ENCODE measurements at places on chromosomes 1 and 21.

DNA sequence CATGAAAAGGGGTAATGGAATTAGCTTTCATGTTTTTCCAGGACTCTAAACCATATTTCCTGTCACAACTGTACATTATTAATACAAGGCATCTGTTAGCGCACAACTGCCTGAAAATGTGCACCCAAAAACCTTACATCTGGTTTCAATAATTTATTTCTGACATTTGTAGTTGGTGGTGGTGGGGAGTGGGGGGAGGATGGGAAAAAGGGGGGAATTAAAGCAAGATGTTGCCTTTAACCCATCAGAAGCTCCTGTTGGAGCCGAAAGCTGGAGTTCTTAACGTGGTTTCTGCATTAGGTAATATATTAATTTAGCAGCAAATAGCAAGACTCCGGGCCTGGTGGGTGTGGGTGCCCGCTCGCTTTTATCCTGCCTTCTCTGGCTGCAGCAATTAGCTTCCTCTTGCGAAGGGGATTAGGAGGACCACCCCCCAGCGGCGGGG is 36.9 kb upstream of the HHAT start:
- peak; percentile 34 for DNase-seq

DNA sequence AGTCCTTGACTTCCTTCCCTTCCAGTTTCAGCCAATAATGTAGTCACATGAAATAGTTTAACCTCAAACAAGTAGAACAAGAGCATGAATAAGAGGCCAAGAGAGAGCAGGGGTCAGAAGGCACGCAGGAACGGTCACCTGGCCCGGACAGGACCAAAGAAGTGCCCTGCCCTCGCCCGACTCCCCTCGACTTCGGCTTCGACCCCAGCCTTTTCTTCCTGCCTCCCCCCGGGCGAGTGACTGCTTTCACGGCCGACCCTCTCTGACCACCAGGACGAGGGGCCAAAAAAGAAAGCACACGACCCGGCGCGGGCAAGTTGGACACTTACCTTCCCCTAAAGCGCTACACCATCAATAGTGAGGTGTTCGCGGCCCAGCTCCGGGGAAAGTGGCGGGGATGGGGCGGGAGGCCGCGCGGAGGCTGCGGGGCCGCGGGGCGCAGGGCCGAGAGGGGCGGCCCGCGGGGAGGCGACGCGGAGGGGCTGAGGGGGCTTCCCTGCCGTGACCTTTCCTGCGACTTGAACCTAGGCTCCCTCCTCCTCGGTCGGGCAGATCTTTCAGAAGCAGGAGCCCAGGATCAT is 519 bp downstream of the RERE start:
- DNase-seq = no peak

DNA sequence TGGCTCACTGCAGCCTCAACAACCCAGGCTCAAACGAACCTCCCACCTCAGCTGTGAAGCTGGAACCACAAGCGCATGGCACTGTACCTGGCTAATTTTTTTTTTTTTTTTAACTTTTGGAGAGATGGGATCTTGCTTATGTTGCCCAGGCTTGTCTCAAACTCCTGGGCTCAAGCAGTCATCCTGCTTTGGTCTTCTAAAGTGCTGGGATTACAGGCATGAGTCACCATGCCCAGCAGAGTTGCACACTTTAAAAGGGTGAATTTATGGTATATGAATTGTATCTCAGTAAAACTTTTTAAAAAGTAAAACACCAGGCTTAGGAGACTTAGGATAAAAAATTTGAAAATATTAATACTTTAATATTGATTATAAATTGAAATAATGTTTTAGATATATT is 99.1 kb downstream of the CLEC20A start:
- DNase-seq = no peak

DNA sequence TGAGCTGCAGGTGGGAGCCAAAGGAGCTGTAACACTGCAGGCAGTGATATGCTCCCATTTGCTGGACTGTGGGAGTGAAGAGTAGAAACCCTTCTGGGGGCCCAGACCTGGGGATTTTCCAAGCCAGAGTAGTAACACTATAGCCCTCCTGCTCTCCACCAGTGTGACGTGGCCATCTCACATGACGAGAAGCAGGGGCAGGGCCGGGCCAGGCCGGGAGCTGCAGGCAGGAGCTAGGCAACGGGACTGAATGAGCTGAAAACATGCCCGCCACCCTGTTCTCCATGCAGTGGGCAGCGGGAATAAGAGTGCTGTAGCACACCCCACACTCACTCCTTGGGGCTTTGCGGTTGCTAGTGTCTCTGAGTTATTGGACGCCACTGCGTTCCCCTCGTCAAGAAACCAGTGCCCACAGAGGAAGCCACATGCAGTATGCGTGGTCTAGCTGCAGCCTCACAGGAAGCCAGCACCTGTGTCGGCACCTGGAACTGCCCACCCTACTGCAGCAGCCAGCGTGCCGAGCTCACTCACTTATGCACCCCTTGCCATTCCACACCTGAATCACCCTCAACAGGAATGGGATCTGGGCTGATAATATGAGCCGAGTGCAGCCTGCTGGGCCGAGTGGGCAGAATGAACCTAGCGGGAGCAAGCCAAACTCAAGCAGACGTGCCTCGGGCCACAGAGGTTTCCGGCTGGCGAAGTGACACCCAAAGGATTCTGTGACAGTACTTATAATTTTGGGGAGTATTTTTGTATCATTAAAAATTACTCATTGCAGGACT is 1389.6 kb downstream of the KCNT2 start:
- no peak for DNase-seq

DNA sequence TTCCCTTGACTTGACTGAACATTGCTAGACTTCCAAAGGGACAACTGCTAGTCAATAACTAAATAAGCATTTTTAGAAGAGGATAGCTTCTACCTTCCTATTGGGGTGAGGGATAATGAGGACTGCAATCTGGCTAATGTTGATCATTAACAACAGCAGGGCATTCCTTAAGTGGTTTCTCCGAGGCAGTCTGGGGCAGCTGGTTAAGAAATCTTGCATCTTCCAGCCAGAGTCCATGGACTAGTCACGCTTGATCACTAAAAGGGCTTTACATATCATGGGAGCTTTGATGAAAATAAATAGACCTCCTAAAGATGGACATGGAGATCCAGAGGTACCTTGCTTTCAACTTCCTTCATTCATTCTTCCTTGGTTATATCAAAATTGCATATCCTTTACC is 329.4 kb upstream of the ESRRG start:
- DNase-seq = no peak

DNA sequence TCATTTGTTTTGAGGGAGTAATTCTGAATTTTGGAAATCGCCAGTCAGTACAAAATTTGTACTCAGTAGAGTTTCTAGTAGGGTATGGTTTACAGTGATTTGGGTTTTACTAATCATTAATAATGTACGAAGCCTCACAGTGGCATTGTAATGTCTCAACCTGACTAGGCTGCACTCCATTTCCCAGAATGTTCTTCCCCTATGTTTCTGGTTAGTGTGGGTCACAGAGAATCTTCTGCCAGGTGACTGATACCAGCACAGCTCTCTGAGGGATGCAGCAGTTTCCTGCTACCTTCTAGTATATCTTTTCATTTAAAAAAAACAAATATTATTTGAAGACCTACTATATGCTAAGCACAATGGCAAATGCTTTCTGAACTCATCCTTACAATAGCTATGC is 112.9 kb downstream of the PTPN14 start:
- no peak for DNase-seq

DNA sequence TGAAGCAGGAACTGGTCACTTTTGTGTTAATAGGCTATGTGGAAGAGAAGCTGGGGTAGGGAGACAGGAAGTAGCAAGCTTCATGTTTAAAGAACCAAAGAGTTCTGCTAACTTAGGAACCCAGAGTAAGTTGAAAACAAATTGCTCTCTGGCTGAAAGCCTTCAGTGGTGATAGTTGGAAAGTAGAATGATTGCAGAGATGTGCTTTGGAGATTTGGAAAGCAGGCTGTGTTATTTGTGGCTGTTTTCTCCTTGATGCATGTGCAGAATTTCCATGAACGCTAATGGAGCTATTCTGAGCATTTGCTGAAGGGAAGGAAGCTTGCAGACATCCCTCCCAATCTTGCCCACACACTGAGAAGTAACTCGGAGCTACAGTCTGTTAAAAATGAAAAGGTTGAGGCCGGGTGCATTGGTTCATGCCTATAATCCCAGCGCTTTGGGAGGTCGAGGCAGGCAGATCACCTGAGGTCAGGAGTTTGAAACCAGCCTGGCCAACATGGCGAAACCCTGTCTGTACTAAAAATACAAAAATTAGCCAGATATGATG is 45.7 kb downstream of the TCEANC2 start:
- DNase-seq = no peak

All from GM04503 (cell line).